ENCODE measurements at places on chromosomes 7 and 10.

DNA sequence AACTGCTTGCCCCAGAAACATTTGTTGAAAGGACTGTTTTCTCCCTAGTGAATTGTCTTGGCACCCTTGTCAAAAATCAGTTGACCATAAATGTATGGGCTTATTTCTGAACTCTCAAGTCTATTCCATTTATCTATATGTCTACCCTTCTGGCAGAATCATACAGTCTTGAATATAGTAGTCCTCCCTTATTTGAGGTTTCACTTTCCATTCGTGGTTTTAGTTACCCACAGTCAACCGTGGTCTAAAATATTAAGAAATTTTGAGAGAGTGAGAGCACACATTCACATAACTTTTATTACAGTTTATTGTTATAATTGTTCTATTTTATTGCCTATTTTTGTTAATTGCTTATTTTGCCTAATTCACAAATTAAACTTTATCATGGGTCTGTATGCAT is 17.4 kb upstream of the CEP41 start:
- H3K27me3 ChIP-seq = no peaks in the 10 kb centered on the region
- no peak for DNase-seq
- no peaks in the 10 kb centered on the region for H3K4me1 ChIP-seq
- H3K4me3 ChIP-seq = no peak overlapping the region
- no peak overlapping the region for H3K27ac ChIP-seq
- H3K36me3 ChIP-seq = no peaks in the 10 kb centered on the region

GRCh38 chr7:132394283-132395198 is 181.7 kb downstream of the PLXNA4 start:
- H3K36me3 ChIP-seq = no peaks in the 10 kb centered on the region
- H3K4me1 ChIP-seq = peaks cover 14% of the 10 kb centered on the region
- H3K27me3 ChIP-seq = no peaks in the 10 kb centered on the region
- no peak overlapping the region for H3K27ac ChIP-seq
- H3K4me3 ChIP-seq = no peak overlapping the region

DNA sequence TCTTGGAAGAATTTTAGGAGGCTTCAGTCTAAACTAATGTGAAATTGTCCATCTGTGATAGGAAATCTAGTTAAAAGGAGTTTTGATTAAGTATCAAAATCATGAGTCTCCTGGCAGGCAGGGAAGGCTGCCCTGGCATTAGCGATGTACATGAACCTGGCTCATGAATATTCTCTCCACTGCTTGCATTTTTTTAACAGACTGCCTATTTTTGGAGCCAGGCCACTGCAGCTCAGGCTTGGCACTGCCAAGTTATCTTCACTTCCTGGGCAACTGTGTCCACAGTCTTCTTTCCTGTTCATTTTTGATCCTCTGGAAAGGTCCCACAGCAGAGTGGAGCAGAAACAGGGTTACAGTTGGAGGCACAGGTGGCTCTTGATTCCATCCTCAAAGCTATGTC is 7.0 kb downstream of the GPR26 start:
- no peak for DNase-seq
- no peaks in the 10 kb centered on the region for H3K4me1 ChIP-seq
- no peak overlapping the region for H3K4me3 ChIP-seq

DNA sequence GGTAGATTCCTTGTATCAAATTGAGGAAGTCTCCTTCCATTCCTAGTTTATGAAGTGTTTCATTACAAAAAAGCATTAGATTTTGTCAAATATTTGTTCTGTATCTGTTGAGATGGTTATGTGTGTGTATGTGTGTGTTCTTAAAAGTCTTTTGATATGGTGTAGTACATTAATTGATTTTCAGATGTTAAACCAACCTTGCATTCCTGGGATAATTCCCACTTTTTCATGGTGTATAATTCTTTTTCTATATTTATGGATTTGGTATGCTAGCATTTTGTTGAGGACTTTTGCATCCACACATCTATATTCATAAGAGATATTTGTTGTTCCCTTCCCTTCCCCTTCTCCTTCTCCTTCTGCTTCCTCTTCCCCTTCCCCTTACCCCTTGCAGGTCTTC is 8.9 kb upstream of the GIMAP8 start:
- no peak overlapping the region for H3K27ac ChIP-seq
- H3K4me3 ChIP-seq = no peak overlapping the region
- no peaks in the 10 kb centered on the region for H3K27me3 ChIP-seq
- peaks cover 5% of the 10 kb centered on the region for H3K4me1 ChIP-seq
- DNase-seq = no peak

GRCh38 chr7:80581486-80582260 is 56.8 kb upstream of the CD36 start:
- H3K4me1 ChIP-seq = no peaks in the 10 kb centered on the region
- H3K27ac ChIP-seq = no peak overlapping the region
